ENCODE measurements at places on chromosomes 12 and 14.
A peak's percentile ranks its signal among the peaks of the same experiment; 100 is the strongest.

DNA sequence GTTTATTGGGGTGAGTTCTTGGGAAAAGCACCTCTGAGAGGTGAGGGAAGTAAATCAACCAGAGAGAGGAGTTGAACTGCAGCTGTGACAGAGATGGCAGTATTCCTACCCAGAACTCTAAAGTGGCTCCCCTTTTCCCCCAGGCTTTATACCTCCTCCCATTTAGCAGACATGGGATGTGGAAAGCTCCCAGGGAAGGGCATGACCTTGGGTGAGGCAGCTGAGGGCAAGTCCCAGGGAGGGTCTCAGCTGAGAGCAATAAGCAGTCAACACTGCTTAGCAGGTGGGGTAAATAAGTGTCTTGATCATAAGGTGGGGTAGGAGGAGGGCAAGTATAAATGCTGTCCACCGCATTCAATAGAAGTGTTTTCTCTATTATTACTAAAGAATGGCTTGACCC, 143.0 kb downstream of the AKAP6 start:
- DNase-seq: no peak

DNA sequence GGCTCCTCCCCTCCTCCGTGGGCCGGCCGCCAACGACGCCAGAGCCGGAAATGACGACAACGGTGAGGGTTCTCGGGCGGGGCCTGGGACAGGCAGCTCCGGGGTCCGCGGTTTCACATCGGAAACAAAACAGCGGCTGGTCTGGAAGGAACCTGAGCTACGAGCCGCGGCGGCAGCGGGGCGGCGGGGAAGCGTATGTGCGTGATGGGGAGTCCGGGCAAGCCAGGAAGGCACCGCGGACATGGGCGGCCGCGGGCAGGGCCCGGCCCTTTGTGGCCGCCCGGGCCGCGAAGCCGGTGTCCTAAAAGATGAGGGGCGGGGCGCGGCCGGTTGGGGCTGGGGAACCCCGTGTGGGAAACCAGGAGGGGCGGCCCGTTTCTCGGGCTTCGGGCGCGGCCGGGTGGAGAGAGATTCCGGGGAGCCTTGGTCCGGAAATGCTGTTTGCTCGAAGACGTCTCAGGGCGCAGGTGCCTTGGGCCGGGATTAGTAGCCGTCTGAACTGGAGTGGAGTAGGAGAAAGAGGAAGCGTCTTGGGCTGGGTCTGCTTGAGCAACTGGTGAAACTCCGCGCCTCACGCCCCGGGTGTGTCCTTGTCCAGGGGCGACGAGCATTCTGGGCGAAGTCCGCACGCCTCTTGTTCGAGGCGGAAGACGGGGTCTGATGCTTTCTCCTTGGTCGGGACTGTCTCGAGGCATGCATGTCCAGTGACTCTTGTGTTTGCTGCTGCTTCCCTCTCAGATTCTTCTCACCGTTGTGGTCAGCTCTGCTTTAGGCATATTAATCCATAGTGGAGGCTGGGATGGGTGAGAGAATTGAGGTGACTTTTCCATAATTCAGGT, at the start of gene PSEN1:
TSS of gene PSEN1 (plus strand) at position 121 of the 839 bp plus-strand sequence. CDS start 11,513 bp downstream, outside the sequence.
- peak; percentile 98 for DNase-seq

GRCh38 chr12:70070494-70071007, 172.7 kb upstream of the CNOT2 start:
- DNase-seq: no peak

GRCh38 chr12:132388379-132389015, 59.1 kb upstream of the GALNT9 start:
- DNase-seq: no peak

- no peak for DNase-seq
Measured at GRCh38 chr12:25365340-25365730, 114.6 kb upstream of the KRAS start.

GRCh38 chr14:38297681-38298080, 41.8 kb upstream of the CLEC14A start:
- DNase-seq: no peak

GRCh38 chr12:26226629-26227360, 31.4 kb downstream of the SSPN start:
- DNase-seq: no peak

DNA sequence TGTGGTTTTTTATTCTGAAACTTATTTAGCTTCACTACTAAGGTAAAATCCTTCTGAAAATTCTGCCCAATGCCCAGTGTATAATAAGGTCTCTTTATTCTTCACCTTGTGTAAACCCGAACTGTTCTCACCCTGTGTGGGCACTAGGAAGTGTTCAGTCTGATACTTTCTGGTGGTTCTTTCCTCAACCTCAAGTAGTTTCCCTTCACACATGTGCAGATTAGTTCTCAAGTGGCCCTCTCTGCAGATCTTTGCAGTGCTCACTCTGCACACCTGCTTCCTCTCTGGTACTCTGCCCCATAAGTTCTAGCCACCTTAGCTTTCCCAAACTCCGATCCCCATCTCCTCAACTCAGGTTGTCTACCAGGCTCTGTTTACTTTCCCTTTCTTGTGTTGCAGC, 61.6 kb downstream of the RAD51B start:
- DNase-seq: no peak

DNA sequence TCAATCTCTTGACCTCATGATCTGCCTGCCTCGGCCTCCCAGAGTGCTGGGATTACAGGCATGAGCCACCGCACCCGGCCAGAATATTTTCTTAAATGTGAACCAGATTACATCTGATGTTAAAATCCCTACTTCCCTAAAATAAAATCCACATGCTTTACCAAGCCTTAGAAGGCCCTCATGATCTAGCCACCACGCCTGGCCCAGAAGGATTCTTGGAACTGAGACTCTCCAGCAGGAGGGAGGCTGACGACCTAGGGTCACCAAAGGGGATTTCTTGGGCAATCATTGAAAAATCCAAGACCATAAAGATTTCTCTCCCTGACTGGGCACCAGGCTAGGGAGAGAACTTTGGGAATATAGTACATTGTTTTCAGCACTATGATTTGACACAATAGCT, 25.2 kb upstream of the RASSF3 start:
- no peak for DNase-seq

DNA sequence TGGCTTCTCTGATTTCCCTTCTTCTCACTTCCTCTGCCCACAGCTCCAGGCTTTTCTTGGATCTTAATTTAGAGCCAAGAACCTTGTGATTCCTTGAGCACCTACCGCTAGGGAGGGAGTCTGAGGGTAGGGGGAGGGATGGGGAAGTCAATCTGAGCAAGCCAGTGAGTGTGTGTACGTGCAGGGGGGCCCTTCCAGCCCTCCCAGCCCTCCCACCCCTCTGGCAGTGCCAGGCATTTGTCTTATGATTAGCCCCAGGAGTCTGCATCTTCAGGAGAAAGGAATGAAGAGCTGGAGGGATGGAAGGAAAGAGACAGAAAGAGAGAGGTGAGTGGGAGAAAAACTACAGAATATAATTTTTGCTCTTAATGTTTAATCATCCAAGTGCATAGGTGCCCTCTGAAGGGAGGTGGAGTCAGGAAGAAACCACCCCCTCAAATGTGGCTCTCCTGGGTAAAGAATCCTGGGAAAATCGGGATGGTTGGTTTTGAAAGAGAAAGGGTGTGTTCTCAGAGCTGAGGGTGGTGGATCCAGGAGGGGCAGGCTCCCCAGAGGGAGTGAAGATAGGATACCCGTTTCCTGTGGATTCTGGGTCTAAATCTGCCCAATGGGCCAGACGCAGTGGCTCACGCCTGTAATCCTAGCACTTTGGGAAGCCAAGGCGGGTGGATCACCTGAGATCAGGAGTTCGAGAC, 2.1 kb downstream of the PIANP start:
- no peak for DNase-seq

- DNase-seq: no peak
Measured at GRCh38 chr12:51592034-51592705, 1.1 kb downstream of the SCN8A start.

GRCh38 chr12:26528943-26529342, 304.1 kb downstream of the ITPR2 start:
- DNase-seq: no peak

DNA sequence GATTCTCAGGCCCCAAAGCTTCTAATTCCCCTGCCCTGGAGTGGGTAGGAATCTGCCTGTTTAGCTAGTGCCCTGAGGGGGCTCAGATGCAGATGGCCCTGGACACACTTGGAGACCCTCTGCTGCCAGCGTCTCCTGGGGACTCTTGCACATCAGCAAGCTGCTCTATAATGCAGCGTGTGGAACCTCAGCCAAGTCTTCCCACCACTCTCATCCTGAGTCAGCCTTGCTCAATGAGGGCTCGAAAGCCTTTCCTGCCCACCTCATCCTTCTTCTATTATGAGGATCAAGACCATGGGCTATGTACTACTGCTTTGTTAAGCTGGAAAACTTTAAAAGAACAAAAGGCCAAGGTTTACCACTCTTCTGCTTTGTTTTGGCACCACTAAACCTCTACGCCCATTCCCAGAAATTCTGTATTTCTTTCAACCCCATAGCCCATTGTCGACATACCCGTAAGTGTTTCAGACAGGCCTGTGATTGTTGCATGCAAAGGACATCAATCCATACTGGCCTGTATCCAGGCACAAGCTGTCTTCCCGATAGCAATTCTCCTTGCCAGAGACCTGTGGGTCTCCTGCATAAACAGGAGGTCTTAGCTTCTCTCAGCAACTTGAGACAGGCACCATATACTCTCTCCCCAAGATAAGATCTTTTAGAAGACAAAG, 246.9 kb downstream of the DPF3 start:
- no peak for DNase-seq

DNA sequence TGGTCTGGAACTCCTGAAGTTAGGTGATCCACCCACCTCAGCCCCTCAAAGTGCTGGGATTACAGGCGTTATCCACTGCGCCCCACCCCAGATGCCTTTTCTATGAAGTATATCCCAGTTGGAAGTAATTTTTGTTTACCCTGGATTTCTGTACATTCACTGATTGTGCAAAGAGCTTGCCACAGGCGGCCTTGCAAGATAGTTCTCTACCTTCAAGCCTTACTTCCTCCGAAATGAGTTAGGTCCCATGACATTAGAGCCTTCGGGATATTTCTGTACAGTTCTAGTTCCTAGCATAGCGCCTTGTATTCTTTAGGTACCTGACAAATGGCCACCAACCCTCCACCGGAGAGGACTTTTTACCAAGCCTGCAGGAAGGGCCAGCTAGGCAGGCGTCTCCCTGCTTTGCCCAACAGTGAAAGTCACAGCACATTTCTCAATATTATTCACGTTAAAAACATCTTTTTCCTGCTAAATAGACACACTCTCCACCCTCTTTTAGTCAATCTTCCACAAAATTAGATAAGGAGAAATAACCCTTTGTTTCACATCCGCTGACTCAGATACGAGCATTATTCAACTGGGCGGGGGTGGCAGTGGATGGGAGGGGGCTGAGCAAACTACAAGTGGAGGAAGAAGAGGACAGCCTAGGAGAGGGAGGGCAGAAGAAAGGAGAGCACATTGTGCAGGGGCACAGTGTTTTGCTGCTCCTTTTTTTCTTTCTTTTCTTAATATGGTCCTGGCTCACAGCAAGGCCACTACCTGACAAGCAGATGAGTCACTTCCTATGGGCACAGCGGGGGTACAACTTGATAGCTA, 40.0 kb upstream of the CAPRIN2 start:
- DNase-seq: no peak

DNA sequence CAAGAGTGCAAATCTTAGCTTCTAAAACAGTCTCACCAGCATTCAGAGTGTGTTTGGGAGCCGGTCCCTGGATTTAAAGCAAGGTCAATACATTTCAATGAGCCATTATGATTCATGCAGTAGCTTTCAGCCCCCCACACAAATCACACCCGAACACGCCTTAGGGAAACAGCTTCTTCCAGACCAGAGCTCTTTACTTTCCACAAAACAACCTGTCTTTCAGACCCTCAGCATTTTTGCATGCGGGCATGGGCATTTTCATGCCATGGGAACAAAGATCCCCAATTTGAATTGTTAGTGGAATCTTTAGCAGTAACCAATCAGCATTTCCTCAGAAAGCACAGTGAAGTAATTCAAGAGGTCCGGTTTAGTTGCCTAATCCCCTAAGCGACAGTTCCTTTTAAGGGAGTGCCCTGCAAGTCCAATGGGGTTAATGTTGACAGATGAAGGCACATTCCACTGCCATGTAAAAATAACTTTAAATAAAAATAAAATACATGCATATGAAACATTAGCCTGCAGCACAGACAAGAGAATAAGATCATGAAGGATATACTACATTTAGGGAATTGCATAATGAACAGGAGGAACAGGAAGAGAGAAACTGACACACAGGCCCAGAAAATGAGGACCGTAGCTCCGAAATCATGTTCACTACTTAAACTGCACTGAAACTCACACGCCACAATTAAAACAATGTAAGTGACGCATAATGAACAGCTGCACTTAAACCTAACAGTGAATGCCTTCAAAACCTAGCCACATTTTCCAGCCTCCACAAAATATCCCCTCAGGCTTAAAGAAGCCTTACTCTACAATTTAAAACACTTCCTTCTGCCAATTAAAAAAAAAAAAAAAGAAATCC, 4.0 kb downstream of the VPS37B start:
- no peak for DNase-seq

DNA sequence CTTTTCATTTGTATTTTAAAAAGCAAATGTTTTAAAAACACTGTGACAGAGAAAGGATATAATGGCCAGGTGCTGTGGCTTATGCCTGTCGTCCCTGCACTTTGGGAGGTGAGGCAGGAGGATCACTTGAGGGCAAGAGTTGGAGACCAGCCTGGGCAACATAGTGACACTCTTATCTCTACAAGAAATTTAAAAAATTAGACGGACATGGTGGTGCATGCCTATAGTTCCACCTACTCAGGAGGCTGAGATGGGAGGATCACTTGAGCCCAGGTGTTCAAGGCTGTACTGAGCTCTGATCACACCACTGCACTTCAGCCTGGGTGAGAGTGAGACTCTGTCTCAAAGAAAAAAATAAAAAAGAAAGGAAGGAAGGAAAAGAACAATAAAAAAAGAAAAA, 7.8 kb downstream of the RFX4 start:
- DNase-seq: no peak

Data from stimulated activated CD8-positive, alpha-beta memory T cell treated with anti-CD3 and anti-CD28 coated beads, Interleukin-2, amount 100 ng/mL, for 1 hour (primary cell).